NCI-H524 (cell line): ENCODE measurements at places on chromosomes 6 and 20.

DNA sequence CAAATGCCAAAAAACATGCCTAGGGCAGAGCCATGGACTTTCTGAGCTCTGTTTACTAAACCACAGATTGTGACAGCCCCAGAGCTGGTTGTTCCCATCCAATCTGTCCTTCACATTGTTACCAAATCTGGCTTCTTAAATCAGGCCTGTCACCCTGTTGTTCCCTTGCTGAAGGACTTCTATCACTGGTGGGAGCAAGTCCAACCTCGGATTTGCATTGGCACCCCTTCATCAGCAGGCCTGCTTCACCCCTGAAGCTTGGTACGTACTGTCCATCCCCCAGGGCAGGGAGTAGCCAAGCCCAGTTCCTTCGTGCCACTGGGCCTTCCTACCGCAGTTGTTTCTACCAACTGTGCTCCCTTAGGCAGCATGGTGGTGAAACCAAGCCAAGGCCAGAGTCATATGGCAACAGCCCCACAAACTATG lies 357.3 kb upstream of the JARID2 start:
- DNase-seq: no peak

GRCh38 chr20:37711001-37711400 lies 17.2 kb downstream of the CTNNBL1 start:
- DNase-seq: no peak

- no peak for DNase-seq
Observed at GRCh38 chr6:95978230-95978629, 37.5 kb upstream of the FUT9 start.

GRCh38 chr20:62763404-62763803 lies 32.9 kb upstream of the MRGBP start:
- DNase-seq: no peak

DNA sequence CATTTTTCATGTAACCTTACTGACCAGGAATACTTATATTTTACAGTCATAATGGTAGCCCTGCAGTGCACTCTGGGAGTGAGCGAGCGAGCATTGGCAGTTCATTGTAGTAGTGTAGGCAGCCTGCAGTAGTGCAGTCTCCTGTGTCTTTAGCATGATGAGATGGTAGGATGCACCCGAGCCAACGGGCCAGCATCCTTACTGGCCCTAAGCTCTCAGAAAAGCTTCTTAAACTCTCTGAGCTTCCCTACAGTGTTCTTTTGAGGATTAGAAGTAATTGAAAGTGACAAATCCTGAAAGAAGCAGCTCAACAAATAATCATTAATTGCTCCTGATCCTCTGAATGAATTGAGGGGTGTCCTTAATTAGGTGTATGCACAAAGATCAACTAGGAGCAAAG lies 20.9 kb downstream of the SLC9A8 start:
- DNase-seq: peak; percentile 36

- no peak for DNase-seq
Observed at GRCh38 chr6:107537559-107537958, 47.6 kb downstream of the SOBP start.

DNA sequence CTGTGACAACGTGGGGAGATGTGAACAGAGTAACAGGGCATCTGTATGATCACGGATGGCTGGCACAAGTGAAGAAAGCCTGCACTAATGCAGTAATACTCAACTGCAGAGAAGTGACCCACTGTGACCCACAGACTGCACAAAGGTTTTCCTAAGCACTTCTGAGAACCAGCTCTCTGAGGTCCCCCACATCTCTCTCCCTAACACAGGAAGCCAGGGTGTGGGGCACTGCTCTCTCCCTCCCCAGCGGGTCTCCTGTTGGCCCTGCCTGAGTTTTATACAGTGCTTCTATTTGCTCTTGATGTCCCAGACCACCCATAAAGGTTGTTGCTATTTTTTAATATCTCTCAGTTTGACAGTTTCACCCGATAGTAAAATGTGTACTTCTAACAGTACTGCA lies 11.3 kb downstream of the APMAP start:
- no peak for DNase-seq

DNA sequence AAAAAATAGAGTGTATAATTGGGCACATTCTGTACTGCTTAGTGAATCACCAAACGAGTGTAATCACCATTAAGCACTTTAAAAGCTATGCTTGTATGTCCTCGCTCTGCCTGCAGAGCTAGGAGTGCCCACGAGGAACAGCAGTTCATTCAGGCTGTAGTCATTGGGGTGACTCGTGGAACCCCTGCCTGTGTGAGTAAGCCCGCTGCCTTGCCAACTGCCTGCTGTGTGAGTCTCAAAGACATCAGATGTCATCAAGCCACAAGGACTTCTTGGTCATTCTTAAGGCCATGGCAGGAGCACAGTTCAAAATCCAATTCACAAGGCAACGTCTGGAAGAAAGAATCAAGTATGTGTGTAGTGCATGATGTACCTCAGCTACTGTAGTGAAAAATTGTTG lies 60.4 kb downstream of the FOXO3 start:
- no peak for DNase-seq

DNA sequence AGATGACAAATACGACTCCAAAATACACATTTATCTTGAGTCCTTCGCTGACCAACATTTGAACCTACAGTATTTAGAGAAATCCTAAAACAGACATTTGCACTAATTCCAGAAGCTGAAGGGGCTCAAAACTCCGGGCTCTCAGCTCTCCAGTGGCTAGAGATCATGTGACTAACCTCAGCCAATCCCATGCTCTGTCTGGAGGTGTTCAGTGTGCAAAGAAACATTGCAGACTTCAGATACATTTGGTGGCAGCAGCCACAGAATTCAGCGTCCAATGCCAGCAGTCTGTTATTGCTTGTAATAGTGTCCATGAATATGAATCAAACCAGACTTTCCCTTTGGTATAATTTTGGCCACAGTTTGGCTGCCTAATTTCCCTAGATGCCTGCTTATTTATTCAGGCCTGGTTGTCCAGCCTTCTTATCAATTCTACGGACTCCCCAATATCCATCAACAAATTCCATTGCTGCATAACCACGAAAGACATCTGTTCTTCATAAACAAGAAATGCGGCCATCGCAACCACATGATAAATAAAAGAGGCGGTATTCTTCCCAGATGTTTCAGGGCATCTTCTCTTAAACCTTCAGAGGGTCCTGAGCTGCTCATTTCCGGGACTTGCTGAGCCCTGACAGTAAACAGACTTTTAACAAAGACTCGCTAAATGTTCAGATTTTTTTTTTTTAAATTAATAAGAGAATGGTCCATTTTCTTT lies 14.5 kb upstream of the CYP24A1 start:
- no peak for DNase-seq

GRCh38 chr6:167020206-167020605 lies 21.0 kb downstream of the CEP43 start:
- no peak for DNase-seq

GRCh38 chr6:68572525-68572924 lies 62.6 kb upstream of the ADGRB3 start:
- peak; percentile 93 for DNase-seq

DNA sequence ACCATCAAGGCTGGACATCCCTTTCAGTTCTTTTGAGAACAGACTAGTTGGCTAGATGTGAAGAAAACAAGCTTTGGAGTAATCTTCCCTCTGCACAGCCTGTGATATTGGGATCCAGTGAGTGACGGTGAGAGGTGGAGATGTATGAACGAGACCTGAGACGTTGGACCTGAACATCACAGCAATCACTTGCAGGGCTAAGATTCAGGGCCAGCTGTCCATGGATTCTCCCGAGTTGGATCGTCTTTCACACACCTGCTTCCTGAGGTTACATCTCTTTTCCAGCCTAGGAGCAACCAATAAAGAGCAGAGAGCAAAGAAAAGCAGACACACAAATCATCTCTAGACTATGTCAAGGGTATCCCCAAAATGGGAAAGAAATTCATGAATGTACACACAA lies 30.0 kb upstream of the TMEM14A start:
- DNase-seq: peak; percentile 46

DNA sequence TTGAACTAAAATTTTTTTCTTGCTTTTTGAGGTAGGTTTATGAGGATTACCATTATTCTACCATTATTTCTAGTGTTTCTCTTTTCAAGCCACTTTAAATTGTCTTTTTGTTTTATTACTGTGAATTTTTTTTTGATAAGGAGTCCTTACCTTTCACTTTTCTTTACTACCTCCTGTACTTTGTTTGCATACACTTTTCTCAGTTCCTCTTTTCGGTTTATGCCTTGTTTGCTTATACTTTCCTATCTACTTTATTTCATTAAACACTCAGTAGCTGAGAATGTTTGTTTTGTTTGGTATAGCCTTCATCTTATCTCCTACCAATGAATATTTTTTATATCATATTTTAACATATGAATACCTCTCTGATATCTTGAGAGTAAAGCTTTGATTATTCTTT lies 147.9 kb downstream of the TFAP2B start:
- DNase-seq: no peak

- no peak for DNase-seq
Observed at GRCh38 chr6:136123468-136123867, 126.6 kb downstream of the MTFR2 start.

DNA sequence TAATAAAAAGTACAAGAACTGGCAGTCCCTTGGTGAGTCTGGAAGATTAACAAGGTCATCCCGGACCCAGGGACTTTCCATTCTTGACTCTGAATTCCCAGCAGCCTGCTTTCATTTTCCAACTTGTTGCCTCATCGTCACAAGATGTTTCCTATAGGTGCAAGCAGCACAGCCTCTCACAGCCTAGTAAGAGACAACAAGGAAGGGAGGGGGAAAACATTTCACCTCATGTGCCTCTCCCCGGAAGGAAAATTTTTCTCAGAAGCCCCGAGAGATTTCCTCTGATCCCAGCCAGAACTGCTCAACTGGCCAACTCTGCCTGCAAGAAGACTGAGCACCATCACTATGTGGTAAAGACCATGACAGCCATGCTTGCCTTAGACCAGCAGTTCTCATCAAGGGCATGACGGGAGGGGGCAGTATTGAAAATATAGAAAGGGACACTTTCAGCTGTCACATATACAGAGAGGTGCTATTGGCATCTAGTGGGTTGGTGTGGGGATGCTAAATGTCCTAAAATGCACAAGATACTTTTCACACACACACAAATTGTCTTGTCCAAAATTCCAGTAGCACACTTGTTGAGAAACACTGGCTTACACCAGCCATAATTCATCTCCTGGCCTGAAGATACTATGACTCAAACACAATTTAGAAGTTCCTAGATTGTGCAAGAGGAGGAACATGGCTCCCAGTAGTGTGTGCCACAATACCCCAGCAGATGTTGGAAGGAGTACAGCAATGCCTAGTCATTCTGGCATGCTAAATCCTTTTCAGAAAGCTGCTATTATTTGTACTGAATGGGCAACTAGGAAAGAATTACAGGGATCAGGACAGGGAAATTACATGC lies 10.8 kb upstream of the WTAP start:
- DNase-seq: peak; percentile 21

- peak; percentile 53 for DNase-seq
Observed at GRCh38 chr20:23435626-23436539, 3.6 kb upstream of the CSTL1 start.

DNA sequence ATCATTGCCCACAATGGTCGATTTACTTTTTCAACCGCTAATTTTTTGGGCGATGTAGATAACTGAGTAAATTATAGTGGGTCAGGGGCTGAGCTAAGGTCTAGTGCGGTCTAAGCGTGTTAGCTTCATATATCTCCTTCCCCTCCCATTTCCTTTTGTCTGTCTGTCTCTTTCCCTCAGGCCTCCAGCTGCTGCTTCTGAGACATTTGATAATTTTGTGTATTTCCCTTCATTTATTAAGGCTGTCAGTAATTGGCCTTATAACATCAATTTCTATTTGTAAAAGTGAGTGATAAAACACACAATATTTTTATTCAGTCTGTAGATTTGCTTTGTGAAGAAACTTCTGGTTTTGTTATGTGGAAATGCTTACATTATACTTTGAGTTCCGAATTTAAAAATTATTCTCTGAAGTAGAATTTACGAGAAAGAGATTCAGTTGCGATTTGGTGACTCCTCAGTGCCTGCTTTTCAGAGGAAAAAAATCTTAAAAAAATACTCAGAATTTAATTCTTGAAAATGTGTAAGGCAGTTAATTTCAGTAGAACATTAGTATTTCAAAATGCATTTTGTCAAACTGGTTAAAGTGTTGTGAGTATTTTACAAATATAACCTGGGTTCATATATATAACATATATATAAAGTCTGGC lies 1.4 kb downstream of the TMEM170B start:
- DNase-seq: peak; percentile 57

- no peak for DNase-seq
Observed at GRCh38 chr6:110315869-110316398, 42.2 kb downstream of the METTL24 start.

- DNase-seq: no peak
Observed at GRCh38 chr6:36756786-36757185, 59.2 kb downstream of the RAB44 start.

DNA sequence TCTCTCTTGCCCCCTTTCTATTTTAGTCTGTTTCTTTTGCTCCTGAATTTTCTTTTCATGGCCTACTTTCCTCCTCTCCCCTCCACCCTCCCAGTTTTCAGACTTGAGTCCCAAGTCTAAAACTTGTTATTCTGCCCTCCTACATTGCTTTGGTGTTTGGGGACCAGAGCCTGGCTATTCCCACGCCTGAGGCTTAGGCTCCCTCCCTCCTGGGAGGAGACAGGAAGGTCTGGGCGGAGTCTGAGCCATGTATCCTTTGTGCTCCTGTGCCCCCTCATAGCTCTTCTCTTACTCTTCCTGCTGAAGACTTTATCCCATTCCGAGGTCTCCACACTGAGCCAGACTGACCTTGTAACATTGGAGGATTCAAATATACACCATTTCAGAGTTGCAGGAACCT lies 69.5 kb downstream of the DAAM2 start:
- DNase-seq: no peak

DNA sequence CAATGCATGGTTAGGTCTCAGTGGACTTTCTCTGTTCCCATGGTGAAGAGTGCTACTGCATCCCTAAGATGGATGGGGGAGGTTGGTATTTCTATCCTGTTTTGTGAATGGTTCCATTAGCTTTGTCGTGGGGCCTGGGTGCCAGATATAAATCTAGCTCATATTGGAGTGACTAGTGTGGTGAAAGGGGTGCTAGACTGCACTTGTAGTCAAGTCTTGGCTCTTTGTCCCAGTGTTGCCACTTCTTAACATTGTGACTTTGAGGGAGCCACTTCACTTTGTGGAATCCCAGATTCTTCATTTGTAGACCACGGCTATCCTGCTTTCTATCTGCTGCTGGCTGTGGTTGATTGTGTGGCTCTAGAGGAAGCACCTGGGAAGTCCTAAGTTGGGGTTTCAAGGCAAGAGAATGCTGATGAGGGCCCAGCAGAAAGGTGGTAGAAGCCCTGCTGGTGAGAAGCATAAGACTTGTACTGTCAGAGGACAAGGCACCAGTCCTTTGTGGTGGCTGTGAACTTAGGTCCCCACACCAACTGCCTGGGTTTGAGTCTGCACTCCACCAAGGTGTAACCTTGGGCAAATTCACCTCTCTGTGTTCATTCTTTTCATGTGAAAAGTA lies 44.1 kb downstream of the VAPB start:
- no peak for DNase-seq

GRCh38 chr6:11732036-11732631 lies 46.5 kb downstream of the ADTRP start:
- DNase-seq: no peak
